ENCODE measurements at places on chromosomes 5 and 9.
A peak's percentile ranks its signal among the peaks of the same experiment; 100 is the strongest.

- DNase-seq, result no peak
Measured at GRCh38 chr5:83517072-83517687, 45.6 kb downstream of the VCAN start.

- DNase-seq, result no peak
Measured at GRCh38 chr5:103232393-103232999, 26.1 kb upstream of the MACIR start.

- no peak for DNase-seq
Measured at GRCh38 chr9:105432247-105432842, 15.5 kb upstream of the FSD1L start.

DNA sequence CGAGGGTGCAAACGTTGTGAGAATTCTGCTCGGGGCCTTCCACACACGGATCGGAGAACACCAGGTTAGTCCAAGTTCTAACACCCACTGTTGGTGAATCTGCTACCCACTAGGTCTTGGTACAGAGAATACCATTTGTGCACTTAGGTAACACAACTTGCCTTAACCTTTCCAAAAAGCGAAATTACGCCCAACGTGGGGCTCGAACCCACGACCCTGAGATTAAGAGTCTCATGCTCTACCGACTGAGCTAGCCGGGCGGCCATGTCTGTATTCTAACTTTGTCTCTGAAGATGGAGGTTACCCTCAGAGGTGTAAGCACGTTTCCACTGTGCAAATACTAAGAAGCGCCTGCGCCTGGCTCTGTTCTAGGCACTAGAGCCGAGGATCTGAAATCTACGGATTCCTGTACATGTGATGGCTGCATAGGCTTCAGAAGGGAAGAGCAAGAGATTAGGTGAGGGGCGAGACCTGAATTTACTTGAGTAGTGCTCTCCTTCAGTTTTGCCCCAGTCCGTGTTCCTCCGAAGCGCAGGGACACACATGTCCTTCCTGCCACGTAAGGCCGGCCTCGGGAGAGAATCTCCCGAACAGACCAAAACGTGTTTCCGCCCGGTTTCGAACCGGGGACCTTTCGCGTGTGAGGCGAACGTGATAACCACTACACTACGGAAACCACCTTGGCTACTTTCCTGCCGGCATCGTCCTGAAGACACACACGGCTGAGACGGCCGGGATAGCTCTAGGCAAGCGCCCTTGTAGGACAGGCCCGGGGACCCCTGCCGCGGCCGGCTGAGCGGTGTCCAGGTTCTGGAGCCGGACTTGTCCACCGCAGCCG is 1.1 kb upstream of the TRIM41 start:
- peak; percentile 94 for DNase-seq

All from activated T-helper 2 cell treated with anti-CD3 and anti-CD28 coated beads, Interferon-gamma antibody, Interleukin-2, Interleukin-4, amounts not matched to agents 10 μg/mL and 5 μg/mL and 100 μg/mL, durations not matched to agents 14 hours and 24 hours and 36 hours (primary cell).